ENCODE measurements at places on chromosomes 12 and 14. TPM values are rescaled to one million over a fixed set of nuclear protein-coding genes. Genes with fewer than 3 reads are reported as not detected.

The SHMT2 gene
- total RNA-seq: 28.9 TPM

The TSPAN11 gene
- 2.9 TPM for total RNA-seq

The KCNA5 gene
- total RNA-seq: 11.4 TPM

DNA sequence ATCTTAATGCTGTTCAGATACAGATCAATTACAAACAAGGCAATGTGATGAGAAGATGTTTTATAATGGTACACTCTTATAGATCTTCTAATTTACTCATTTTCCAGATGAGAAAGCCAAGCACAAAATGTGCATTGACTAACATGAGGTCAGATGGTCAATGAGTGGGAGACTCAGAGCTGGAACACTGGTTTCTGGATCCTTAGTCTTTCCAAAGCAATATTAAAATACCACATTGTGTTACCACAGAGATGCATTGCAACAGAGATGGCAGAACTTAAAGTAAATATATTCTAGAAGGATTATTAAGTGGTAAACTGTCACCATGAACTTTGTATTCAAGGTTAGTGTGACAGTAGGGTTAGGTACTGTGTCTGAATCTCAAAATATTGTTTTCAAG is 113.6 kb downstream of the SLC15A5 start:
- no peak for DNase-seq

DNA sequence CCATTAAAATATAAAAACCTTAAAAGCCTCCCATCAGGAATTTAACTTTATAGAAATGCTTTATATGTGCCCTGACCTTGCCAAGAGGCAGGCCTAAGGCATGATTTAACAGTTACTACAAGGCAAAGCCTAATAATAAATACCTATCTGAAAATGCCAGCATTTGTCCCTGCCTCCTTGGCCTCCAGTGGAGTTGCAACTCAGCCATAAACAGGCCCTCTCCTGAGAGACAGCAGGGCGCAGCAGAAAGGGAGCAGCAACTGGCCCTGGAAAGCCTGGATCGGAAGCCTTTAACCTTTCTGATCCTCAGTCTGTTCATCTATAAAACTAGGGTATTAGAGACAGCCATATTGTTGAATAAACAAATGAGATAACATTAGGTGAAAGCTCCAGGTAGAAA is 324.4 kb downstream of the PAWR start:
- no peak for DNase-seq

- DNase-seq: no peak
Observed at GRCh38 chr14:32307881-32308582, 21.1 kb upstream of the AKAP6 start.

GRCh38 chr12:120194226-120194533 is 335 bp downstream of the GCN1 start:
- no peak for DNase-seq
